ENCODE measurements at places on chromosomes 11 and 22.

DNA sequence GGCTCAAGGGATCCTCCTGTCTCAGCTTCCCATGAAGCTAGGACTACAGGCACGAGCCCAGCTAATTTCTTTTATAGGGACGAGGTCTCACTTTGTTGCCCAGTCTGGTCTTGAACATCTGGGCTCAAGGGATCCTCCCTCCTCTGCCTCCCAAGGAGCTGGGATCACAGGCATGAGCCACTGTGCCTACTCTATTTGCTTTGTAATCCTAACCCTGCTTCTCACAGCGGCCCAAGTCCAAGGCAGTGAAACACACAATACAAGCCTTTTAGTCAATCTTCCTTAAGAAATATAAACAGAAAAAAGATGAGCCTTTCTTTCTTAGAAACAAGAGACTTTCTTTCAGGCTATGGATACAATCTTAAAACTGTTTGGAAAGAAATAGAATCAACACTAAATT, 115.2 kb upstream of the SORL1-AS1 start:
- no peak for DNase-seq

DNA sequence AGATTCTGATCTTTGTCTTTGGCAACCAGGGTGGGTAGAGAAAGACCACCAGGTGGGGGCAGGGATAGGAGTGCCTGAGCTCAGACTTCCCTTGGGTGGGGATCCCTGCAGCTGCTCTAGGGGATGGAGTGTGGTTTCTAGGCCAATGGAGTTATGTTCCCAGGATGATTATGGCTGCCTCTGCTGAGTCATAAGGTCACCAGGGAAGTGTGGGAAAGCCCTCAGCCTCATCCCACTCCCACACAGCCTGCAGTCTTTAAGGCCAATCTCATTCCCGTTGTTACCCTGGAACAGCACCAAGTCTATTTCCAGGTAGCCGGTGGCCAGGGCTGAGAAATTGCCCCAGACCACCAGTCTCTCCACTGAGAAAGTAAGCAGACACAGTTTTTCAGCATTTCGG, 2269.3 kb upstream of the RAG2 start:
- DNase-seq: no peak

- DNase-seq: no peak
Measured at GRCh38 chr22:27349456-27349855, 452.1 kb downstream of the MN1 start.

DNA sequence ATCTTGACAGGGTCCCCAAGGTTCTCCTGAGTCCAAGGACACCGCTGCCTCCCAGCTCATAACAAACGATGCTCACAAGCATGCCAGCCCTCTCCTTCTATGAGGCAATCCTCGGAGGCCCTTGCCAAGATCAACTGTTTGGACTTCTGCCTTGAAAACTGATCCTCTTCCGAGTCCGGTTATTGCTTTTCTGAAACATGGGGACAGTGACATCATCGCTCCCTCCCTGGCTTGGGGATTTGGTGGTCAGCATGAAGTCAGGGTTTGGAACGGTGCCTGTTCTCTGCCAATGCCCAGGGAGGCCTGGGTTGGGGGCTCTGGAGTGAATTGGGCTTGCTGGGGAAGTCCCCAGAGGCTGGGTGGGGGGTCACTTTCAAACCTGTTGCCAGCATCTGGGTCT, 149.3 kb downstream of the FBXO7 start:
- DNase-seq: no peak

- DNase-seq: no peak
Measured at GRCh38 chr11:45163956-45164575, 17.6 kb downstream of the PRDM11 start.

DNA sequence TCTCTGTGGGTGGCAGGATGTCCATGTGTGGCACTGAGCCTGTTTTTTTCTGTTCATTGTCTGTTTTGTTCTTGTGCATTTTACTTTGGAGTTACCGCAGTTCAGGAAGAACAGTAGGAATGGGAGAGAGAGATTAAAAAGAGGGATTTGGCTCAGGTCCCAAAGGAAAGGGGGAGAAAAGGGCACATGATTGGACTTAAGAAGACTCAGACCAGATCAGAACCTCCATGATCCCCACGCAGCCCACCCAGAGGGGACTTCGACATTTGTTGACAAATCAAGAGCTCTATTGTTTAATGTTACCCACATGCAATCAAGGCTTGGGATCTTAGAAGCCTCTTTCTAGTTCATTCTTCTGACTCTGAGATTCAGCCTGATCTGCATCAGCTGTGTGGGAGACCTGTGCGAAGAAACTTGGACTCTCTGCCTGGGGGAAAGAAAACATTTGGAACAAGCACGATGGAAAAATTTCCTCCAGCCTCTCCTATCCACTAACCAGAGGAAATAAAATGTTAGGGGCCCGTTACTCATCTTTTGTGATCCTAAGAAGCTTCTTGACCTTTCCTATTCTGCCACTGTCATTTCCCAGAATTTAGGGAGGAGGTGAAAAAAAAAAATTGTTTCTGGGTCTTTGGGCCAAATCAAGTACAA, 119.2 kb downstream of the SPON1 start:
- DNase-seq: no peak

GRCh38 chr11:46247659-46248058, 29.8 kb upstream of the CREB3L1 start:
- peak; percentile 36 for DNase-seq

DNA sequence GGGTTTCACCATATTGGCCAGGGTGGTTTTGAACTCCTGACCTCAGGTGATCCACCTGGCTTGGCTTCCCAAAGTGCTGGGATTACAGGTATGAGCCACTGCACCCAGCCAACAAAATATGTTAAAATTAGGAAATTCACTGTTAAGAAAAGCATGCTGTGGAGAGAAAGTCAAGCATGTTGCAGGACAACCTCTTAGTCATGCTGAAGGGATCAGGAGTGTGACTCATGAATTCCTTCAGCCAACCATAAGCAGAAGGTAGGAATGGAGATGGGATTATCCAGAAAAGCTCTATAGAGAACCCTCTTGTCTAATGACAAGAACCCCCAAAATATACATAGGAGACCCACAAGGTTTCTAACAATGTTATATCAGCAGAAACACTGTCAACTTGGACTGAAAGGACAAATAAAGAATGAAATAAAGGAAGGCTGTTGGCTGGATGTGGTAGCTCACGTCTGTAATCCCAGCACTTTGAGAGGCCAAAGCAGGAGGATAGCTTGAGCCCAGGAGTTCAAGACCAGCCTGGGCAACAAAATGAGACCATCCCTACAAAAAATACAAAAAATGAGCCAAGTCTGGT, 16.0 kb downstream of the MRTFA start:
- DNase-seq: peak; percentile 10

- DNase-seq: no peak
Measured at GRCh38 chr11:112977755-112978154, 16.5 kb downstream of the NCAM1 start.

GRCh38 chr11:118660681-118661424, 18.6 kb downstream of the TREH start:
- no peak for DNase-seq

DNA sequence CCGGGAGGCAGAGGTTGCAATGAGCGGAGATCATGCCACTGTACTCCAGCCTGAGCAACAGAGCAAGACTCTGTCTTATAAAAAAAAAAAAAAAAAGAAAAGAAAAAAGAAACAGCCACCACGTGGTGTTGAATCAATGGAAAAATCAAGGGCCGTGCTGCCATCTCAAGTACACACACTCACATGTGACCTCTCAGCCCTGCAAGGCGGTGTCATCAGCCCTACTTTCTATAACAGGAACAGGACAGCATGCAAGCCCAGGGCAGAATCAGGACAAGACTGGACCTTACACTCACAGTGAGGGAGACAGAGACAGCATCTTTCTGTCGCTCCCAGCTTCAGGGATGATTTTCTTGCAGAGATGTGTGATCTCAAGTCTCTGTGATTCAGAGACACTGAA, 179.6 kb downstream of the MPPED1 start:
- DNase-seq: no peak

DNA sequence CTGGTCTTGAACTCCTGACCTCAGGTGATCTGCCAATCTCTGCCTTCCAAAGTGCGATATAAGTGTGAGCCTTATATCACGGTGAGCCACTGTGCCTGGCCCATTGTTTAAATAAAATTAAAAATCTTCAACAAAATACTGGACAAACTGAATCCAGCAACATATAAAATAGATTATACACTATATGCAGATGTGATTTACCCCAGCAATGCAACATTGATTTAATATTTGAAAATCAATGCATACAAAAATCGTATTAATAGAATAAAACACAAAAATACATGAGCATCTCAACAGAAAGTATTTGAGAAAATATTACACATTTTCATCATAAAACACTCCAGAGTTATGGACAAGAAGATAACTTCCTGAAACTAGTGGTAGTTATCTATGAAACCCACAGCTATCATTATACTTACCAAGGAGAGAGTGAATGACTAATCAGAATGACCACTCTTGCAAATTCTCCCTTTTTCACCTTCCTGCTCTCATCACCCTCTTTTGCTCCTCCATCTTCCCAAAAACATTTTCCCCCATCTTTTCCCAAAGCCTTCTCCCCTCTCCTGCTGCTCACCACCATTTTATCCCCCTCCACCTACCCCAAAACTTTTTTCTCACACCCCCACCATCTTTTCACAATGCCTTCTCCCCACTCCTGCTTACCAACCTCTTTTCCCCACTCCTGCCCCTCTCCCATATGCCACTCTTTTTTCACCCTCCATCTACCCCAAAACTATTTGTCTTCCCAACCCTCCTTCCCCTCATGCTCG, 122.1 kb upstream of the VPREB1 start:
- DNase-seq: no peak

DNA sequence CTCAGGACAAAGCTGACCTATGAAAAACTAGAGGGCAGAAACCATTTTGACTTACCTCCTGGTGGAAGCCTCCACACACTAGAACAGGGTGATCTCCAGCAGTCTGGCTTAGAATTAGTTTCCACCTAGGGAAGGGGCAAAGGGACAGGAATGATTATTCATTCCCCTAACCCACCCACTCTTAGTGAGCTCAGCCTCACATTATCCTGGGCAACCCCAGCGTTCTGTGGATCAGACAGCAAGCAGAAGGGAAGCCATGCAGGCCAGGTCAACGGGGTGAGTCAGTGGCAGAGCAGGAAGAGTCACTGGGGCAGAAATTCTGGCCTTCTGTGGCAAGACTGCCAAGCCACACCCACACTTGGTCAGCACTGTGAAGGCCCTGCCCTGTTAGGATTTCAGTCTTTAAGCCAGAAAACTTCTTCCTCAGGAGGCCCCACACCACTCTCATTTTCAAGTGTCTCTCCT, 10.5 kb downstream of the NUMA1 start:
- DNase-seq: peak; percentile 90

- DNase-seq: peak; percentile 35
Measured at GRCh38 chr11:19441752-19442553, 201.2 kb upstream of the E2F8 start.

DNA sequence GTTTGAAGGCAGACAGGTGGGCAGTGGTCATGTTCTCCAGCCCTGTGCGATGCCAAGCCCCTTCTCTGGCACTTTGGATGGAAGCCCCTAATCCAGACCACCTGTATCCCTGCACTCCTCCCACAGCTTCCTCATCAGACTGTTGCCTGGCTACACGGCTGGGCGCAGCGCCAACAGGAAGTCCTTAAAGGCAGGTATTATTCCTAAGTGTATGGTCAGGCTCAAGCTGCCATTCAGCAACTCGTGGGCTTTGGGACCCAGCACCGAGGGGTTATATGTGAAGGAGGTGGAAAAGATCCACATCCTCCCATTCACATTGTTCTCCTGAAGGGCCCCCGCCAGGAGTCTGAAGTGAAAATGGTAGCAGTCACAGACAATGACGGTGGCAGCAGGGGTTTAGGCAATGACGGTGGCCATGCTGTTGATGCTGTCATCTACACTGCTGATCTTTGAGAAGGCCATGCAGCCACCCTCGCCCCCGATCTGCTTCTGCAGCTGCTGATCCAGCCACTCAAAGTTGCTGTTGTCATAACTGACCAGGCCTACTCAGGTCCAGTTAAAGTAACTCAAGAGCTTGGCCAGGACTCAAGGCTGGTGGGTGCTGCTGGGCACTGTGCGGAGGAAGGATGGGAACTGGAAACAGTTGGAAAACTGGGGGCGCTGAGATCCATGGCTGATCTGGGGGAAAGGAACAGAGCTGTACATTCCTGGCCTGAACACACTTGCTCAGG, 27.7 kb downstream of the OR6Q1 start:
- DNase-seq: no peak

DNA sequence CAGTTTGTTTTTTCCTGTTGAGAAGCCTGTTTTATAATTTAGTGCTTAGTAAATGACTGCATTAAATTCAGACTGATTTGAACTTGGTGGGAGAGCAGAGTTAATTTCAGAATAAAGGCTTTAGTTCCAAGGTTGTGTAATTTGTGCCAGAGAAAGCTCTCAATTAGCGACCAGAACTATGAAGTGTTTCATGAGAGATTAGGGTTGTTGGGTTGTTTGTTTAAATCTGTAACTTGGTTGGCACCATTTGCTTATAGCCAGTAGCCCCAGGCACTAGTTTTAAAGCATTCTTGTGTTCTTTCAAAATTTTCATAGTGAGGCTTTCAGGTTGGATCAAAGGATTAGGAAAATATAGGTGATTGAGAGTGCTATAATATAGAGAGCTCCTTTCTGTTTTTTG, 25.5 kb downstream of the UVRAG start:
- DNase-seq: no peak

DNA sequence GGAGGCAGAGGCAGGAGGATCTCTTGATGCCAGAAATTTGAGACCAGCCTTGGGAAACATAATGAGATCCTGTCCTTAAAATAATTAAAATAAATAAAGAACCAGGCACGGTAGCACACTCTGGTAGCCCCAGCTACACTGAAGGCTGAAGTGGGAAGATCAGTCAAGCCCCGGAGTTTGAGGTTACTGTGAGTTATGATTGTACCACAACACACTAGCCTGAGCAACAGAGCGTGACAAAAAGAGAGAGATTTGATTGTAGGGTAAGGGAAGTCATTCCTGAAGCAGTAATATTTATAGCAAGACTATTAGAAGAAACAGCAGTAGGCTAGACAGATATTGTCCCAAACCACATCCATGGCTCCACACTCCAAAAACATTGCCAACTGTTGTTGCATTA, 1408.4 kb upstream of the TENM4 start:
- DNase-seq: no peak

DNA sequence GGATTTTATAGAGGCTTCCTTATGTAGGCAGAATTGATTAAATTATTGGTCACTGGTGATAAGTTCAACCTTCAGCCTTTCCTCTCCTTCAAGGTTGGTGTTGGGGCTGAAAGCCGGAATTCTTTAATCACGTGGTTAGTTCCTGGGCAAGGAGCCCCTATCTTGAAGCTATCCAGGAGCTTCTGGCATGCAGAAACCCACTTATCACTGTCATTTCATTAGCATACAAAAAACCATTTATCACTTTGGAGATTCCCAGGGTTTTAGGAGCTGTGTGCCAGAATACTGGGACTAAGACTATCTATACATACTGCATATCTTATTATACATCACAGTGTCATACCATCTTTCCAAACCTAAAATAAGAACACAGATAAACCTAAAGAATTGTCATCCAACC, 18.5 kb upstream of the MED17 start:
- DNase-seq: no peak

Measured in SW 1271 (cell line).